Activated CD8-positive, alpha-beta memory T cell treated with anti-CD3 and anti-CD28 coated beads for 1 hour (primary cell): ENCODE measurements at places on chromosomes 7 and 10.

- DNase-seq: no peak
Observed at GRCh38 chr10:50347394-50347802, 96.1 kb upstream of the ASAH2 start.

- no peak for DNase-seq
Observed at GRCh38 chr7:143325240-143325639, 9.3 kb downstream of the CLCN1 start.

GRCh38 chr7:67599331-67600062 is 602.9 kb downstream of the TYW1 start:
- no peak for DNase-seq

DNA sequence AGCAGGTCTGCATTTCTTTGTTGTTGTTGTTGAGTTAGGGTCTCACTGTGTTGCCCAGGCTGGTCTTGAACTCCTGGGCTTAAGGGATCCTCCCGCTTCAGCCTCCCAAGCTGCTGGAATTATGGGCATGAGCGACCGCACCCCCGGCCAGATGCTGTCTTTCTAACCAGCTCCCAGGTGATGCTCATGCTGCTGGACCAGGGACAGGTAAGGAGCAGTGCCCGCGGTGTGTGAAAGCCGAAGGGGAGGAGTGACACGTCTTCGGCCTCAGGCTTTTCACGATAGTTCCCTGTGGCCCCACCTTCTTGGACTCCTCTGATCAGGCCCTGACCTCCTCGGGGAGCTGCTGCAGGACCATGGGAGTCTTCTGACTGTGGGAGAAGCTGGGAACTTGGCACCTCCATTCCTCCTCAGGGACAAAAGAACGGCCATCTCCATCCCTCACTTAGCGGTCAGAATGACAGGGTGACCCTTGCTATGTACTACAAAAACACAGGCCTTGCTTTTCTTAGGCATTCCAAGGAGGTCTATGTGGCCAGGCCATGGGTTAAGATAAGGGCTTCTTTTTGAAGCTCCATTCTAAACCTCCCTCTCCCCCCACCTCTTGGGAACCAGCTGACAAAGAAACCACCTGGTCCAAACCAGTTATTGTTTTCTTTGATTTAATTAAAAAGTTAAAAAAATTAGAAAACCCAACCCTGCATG is 5.5 kb downstream of the SFRP5 start:
- DNase-seq: no peak

- no peak for DNase-seq
Observed at GRCh38 chr7:120931243-120931642, 19.3 kb upstream of the ING3 start.

GRCh38 chr10:63455507-63455906 is 10.3 kb downstream of the JMJD1C start:
- DNase-seq: no peak

GRCh38 chr7:45404622-45405021 is 169.5 kb upstream of the ADCY1 start:
- DNase-seq: no peak

- peak; percentile 37 for DNase-seq
Observed at GRCh38 chr7:77415823-77416620, at the start of gene GSAP. Gene GSAP, minus strand, starts transcription at chr7:77416349. Its CDS starts 28 bp downstream, at chr7:77416321.

GRCh38 chr10:34967335-34967880 is 122.7 kb downstream of the CUL2 start:
- no peak for DNase-seq

DNA sequence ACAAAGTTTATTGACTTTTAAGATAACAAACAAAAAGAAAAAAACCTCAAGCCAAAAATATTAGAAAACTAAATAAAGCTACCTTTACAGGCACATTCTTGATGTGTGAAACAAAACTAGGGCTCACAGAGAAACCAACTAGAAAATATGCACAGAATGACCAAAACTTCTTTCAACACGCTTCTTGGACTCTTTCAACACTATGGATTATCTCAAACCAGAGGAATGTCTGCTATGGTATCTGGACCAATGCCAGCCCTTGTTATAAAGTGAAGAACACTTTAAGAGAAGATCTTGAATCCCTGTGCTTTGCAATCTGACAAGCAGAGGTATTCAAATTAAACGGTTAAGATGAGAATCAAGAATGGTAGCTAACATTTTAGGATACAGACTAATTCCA is 76.6 kb downstream of the DNAJC1 start:
- no peak for DNase-seq

GRCh38 chr10:6543431-6544005 is 36.6 kb downstream of the PRKCQ start:
- no peak for DNase-seq

GRCh38 chr7:142853739-142854371 is 1.0 kb upstream of the EPHB6 start:
- peak; percentile 22 for DNase-seq

DNA sequence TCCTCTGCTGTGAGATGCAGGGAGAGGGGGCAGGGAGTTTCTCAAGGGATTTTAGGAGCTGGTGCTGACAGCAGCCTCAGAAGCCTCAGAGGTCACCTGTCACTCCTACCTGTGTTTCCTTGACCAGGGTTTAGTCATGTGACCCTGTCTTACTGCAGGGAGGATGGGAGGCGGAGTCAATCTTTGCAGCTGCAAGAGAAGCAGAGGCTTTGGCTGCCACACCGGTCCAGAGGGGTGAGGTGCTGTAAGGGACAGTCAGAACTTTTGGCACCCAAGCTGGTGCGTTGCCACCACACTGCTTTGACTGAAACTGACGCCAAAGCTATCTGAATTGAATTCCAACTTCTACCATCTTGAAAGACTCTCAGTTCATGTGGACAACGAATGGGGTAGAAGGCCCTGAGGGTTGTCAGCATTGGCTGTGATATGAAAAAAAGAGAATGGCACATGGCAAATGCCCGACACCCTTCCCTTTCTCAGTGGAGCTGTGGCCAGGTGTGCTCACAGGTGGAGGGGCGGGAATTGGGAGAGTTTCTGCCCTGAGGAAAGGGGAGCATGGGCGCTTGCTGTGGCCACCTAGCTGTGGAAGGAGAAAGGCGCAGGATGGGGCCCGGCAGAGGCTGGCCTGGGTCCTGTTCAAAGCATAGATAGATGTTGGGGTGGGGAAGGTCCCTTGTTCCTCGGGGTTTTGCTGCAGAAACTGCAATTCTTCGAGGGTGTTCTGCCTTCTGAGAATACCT is 69.3 kb downstream of the ARHGAP22 start:
- DNase-seq: no peak
